Caco-2 (cell line): ENCODE measurements at places on chromosomes 16 and 17. TPM values are rescaled to one million over a fixed set of nuclear protein-coding genes. Genes with fewer than 3 reads are reported as not detected.

The CRLF3 gene
- total RNA-seq = 16.3 and 17.6 TPM in 2 replicates

The PDILT gene
- total RNA-seq = not detected in 2 replicates

The TBC1D26 gene
- not detected in 2 replicates for total RNA-seq

The TP53TG3B gene
- total RNA-seq = not detected in 2 replicates

The RASL10B gene
- total RNA-seq = 11.4 and 13.3 TPM in 2 replicates

The KRTAP4-1 gene
- 0.49 TPM in 1 of 2 replicates, not detected in the other for total RNA-seq

The GUCY2D gene
- total RNA-seq = 0.74 and 1.7 TPM in 2 replicates

The KRT36 gene
- total RNA-seq = not detected in 2 replicates

The CRYBA1 gene
- total RNA-seq = not detected in 2 replicates

The HERPUD1 gene
- total RNA-seq = 240 and 296 TPM in 2 replicates

The SMIM36 gene
- total RNA-seq = not detected in 2 replicates

The SMIM5 gene
- total RNA-seq = 0.20 TPM in 1 of 2 replicates, not detected in the other

The ITGA2B gene
- total RNA-seq = 5.9 and 6.9 TPM in 2 replicates

The CFAP52 gene
- not detected in 2 replicates for total RNA-seq

The ZNF598 gene
- 43.7 and 50.4 TPM in 2 replicates for total RNA-seq

The GSE1 gene
- total RNA-seq = 140 and 142 TPM in 2 replicates

The MYLK3 gene
- total RNA-seq = 1.2 and 1.8 TPM in 2 replicates

The TMC5 gene
- total RNA-seq = 1.5 and 2.3 TPM in 2 replicates

The MYH10 gene
- total RNA-seq = 64.3 and 74.0 TPM in 2 replicates

The CD300LB gene
- not detected in 2 replicates for total RNA-seq

The KRT40 gene
- total RNA-seq = not detected in 2 replicates
